ENCODE measurements at places on chromosomes 11 and 22. TPM values are rescaled to one million over a fixed set of nuclear protein-coding genes. Genes with fewer than 3 reads are reported as not detected.

The PRRG4 gene
- total RNA-seq, result 0.44 TPM

The HSPB2 gene
- not detected for total RNA-seq

The SMIM38 gene
- total RNA-seq, result 0.28 TPM

DNA sequence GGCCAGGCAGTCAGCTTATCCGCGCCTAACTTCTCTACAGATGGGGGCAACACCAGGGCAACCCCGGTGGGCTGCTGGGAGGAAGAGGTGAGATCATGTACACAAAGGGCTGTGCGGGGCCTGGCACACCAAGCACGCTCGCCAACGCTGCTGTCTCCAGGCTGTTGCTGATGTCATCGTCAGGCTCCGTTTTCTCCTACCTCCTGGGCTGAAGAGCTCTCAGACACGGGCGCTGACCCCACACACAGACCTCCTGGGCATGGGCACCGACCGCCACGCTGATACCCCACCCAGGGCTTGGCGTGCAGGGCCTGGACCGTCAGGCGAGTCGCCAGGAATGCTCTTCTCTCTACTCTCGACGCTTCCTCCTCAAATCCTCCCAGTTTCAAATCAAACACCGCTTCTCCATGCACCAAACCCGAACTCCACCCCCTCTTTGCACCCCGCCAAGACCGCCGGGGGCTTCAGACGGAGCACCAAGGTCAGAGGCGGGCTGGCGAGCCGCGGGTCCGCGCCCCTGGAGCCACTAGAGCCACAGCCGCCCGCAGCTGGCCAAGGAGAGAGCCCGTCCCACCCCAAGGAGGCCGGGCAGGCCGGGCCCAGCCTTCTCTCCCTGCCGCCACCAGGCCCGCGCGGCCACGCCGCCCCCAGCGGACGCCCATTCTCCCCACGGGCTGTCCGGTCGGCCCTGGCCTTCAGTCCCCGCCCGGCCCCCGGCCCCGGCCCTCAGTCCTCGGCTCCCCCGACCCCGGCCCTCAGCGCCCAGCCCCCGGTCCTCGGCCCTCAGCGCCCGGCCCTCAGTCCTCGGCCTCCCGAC, 772 bp downstream of the SBF1 start:
- peak; percentile 89 for DNase-seq

GRCh38 chr22:49328630-49329405, 498.9 kb downstream of the BRD1 start:
- DNase-seq, result no peak

The CRYBB1 gene
- 1.9 TPM for total RNA-seq

DNA sequence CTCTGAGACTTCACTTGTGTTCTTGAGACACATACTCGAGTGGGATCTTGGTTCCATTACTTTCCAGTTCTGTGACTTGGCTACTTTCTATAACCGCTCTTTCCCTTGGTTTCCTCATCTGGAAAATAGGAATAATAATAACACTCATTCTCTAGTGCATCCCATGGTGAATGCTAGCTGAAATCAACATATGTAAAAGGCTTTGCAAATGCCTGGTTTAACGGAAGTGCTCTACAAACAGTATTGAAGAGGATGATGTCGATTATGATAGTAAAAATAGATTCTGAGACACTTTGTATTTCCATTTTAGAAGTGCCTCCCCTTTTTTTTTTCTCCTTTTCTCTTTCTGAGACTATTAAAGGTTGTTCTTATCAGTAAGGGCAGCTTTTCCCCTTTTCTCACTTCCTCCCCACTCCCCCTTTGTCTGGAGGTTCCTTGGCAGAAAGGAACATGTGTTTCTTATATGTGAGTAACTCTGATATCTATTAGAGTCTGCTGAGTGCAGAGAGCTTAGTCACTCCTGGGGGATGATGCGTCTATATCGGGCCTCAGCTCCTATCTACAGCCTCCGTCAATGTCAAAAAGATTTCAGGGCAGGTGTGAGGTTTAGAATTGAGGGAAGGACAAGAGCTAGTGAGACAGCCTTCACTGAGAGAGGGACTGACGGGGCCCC, 489.3 kb downstream of the NTM start:
- no peak for DNase-seq

The AQP11 gene
- 1.2 TPM for total RNA-seq

All from H7 (cell line).